ENCODE measurements at places on chromosomes 3 and 15.

DNA sequence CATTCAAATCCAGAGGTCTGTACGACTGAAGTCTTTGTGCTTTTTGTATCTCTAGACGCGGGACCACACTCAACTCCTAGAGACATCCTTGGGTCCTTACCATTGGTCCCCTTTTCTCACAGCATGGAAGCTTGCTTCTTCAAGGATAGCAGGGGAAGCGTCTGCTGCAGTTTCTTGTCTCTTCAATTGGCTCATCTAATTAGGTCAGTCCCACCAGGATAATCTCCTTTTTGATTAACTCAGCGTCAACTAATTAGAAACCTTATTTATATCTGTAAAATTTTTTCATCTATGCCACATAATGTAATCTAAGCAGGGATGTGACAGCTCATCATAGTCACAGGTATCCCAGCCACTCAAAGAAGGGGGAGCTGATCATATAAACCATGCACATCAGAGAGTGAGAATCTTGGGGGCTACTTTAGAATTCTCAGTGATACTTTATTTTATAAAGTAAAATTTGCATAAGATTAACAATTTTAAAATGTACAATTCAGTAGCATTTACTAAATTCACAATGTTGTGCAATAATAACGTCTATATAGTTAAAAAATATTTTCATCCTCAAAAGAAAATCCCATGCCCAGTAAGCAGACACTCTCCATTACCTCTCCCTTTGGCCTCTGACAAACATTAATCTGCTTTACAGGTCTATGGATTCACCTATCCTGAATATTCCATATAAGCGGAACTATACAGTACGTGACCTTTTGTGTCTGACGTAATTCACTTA lies 47.5 kb upstream of the ZNF385D start:
- no peak for DNase-seq

DNA sequence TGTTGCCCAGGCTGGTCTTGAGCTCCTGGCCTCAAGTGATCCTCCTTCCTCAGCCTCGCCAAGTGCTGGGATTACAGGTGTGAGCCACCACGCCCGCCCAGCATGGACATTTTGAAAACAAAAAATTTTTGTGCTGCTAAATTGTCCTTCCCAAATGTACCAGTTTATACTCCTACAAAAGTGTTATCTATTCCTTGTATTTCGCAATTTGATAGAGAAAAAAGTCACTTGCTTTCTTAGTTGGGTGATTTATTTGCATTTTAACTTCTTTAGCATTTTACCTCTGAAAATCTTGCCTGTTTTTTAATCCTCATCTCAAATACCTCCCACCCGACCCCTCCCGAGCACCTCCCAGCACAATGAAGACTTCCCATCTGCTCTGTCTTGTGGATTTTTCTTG lies 46.8 kb downstream of the PDE8A start:
- no peak for DNase-seq

- DNase-seq, result no peak
Observed at GRCh38 chr3:13556207-13556606, 7.3 kb downstream of the FBLN2 start.

- DNase-seq, result no peak
Observed at GRCh38 chr3:105953831-105954230, 85.0 kb upstream of the CBLB start.

GRCh38 chr15:60936186-60936585 lies 292.9 kb downstream of the RORA start:
- no peak for DNase-seq

GRCh38 chr15:36106640-36107335 lies 472.6 kb upstream of the CDIN1 start:
- DNase-seq, result no peak

Measured in right renal cortex interstitium (tissue), 3 donors.